ENCODE measurements at places on chromosomes 2 and 18.

- DNase-seq: no peak
Observed at GRCh38 chr2:64186699-64187605, 42.7 kb upstream of the PELI1 start.

GRCh38 chr18:59202258-59202820, 17.6 kb upstream of the GRP start:
- DNase-seq: no peak

DNA sequence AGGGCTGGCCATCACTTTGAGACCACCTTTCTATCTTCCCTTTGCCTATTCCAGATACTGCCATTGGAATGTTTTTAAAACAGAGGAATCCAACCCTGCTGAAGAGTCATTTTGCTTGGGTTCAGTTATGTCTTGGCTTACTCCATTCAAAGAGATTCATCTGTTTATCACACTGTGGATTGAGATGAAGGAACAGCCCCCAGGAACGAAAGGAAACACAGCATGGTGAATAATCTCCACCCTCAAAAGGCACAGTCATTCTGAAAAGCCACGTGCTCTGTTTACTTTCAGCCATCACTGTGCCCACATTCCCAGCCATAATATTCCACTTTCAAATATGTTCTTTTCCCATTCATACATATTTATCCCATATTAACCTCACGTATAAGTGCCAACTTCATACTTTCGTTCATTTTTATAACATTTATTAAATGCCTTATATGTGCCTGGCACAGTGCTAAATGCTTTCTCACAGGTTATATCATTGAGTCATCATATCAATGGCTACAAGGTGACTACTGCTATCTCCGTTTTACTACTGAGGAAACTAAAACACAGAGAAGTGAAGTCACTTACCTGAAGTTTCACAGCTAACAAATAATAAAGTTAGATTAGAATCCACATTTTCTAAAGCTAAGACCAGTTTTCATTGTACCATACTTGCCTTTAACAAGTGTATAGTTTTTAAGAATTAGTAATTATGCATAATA, 143.6 kb downstream of the OSR1 start:
- DNase-seq: no peak

- no peak for DNase-seq
Observed at GRCh38 chr2:232793271-232793670, 16.9 kb upstream of the KCNJ13 start.

- DNase-seq: no peak
Observed at GRCh38 chr18:79580498-79581171, 99.0 kb upstream of the CTDP1 start.

GRCh38 chr18:76455003-76455676, 39.9 kb downstream of the ZNF516 start:
- no peak for DNase-seq
